ENCODE measurements at places on chromosomes 5 and 9. TPM values are rescaled to one million over a fixed set of nuclear protein-coding genes. Genes with fewer than 3 reads are reported as not detected.
A peak's percentile ranks its signal among the peaks of the same experiment; 100 is the strongest.

DNA sequence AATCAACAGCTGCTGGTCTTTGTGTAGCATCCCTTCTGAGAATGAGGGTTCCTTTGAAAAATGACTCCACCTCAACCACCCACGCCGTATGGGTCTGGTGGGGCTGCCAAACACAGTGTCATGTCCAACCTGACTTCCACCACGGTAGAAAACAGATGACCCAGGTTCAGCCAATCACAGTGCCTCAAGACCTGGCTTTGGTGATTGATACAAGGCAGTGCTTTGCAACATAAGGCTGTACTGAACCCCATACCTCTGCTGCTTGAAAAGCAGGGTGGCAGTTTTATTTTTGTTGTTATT lies 11.5 kb upstream of the TGFBR1 start:
- no peak overlapping the region for H3K4me3 ChIP-seq
- no peaks in the 10 kb centered on the region for H3K4me1 ChIP-seq
- no peaks in the 10 kb centered on the region for H3K36me3 ChIP-seq
- no peak overlapping the region for H3K27ac ChIP-seq
- no peak for DNase-seq

CDX1 gene
- not detected for total RNA-seq

DNA sequence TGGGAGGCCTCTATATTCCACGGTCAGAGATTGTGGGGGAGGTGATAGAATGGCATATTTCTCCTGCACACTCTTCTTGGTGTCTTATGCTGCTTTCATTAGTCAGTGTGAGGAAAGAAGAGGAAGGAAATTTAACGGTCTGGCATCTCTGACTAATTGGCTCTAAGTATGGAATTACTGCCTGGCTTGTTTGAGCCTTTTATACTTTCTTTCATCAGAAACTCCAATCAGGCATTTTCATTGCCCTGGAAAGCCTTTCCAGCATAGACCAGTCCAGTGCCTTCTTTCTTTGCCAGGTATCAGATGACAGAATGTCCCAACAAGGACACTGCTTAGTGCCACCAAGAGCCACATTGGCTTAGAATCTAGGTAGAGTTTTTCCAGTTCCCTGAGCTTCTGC lies 30.2 kb downstream of the CYSTM1 start:
- H3K4me1 ChIP-seq, result peaks cover 68% of the 10 kb centered on the region
- H3K36me3 ChIP-seq, result peaks cover 49% of the 10 kb centered on the region
- no peak for DNase-seq
- no peaks in the 10 kb centered on the region for H3K27me3 ChIP-seq
- H3K4me3 ChIP-seq, result no peak overlapping the region

DNA sequence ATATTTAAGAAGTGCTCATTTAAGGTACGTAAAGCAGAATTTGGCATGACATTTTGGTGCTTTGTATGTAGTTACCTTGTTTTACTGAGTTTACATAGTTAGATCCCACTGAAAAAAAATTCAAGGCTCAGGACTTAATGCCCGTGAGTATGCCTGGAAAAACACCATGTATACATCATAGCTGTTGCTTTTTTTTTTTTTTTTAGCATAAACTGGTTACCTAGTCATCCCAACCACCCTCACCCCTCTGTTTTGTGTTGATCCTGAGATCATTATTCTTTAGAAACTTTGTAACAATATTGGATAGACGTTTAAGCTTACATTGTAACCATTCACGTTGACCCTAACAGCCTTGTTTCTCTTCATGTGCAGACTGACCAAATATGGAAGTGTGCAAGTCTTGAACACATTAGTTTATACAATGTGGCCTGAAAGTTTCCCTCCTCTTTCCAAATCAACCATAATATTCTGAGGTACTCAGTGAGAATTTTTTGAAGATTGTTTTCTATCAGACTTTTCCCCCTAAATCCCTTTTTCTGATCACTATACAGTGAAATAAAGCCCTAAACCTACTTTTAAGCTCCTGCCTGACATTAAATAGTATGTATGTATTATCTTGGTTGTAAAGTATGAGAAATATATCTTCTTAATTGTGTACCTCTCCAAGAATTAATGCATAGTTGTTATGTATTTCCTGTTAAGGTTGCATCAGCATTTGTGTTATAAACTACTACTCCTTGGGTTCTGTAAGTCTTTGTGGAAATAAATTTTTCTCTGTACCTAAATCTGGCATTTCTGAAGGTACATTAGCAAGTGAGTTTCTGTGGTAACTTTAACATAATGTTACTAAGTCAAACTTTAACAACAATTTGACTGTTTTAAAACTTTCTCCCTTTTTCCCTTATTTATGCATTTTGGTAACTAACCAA lies 4.4 kb downstream of the RABGAP1 start:
- peaks cover 51% of the 10 kb centered on the region for H3K4me1 ChIP-seq
- H3K27me3 ChIP-seq, result no peaks in the 10 kb centered on the region
- no peak overlapping the region for H3K27ac ChIP-seq
- no peak for DNase-seq
- H3K36me3 ChIP-seq, result no peaks in the 10 kb centered on the region

DNA sequence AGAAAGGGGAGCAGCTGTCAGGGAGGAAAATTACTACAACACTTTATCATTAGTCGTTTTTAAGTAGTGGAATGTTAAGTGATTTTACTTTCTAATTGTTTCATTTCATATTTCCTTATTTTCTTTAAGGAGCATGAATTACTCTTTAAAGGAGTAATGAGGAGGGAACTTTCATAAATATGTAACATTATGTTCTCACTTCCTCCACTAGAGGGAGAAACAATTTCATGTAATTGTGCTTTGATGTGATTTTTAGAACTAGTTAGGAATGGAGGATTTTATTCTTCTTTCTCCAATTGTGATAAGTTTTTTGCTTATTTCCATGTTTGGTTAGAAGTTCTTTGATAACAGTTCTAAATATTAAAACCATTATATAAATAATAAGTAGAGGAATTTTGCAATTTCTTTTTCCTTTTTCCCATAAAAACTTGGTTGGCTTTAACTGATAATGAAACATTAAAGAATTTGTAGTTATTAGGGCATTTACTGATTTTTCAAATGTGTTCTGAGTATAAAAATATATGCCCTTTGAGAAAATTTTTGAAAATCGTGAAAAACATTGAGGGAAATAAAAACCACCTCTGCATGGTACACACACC lies 25.6 kb downstream of the CEP78 start:
- peaks cover 28% of the 10 kb centered on the region for H3K36me3 ChIP-seq
- DNase-seq, result no peak
- H3K27ac ChIP-seq, result no peak overlapping the region
- H3K4me3 ChIP-seq, result no peak overlapping the region
- no peaks in the 10 kb centered on the region for H3K4me1 ChIP-seq

OSTF1 gene
- not detected for total RNA-seq

GRCh38 chr5:151062405-151063141 lies 18.3 kb downstream of the TNIP1 start:
- H3K4me1 ChIP-seq, result peaks cover 49% of the 10 kb centered on the region
- no peaks in the 10 kb centered on the region for H3K27me3 ChIP-seq
- no peak overlapping the region for H3K4me3 ChIP-seq
- peaks cover 64% of the 10 kb centered on the region for H3K36me3 ChIP-seq
- no peak overlapping the region for H3K27ac ChIP-seq
- DNase-seq, result no peak

DNA sequence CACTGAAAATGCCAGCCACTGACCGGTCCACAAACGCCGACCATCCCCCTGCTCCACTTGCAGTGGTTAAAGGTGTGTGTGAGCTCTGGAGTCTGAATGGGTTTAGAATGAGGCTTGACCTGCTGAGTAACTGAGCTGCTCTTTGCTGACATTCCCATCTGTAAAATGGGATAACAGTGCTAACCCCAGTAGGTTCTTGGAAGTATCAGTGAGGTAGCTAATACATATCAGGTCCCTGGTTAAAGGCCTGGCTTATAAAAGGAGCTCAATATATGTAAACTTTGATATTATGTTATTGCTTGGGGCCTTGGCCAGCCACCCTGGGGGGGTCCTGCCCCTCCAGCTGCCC lies 31.1 kb upstream of the DAB2IP start:
- H3K4me1 ChIP-seq, result peaks cover 13% of the 10 kb centered on the region
- no peaks in the 10 kb centered on the region for H3K27me3 ChIP-seq
- no peaks in the 10 kb centered on the region for H3K36me3 ChIP-seq
- no peak for DNase-seq

- H3K36me3 ChIP-seq, result no peaks in the 10 kb centered on the region
- H3K27me3 ChIP-seq, result peaks cover 9% of the 10 kb centered on the region
- H3K4me1 ChIP-seq, result no peaks in the 10 kb centered on the region
- H3K27ac ChIP-seq, result no peak overlapping the region
- H3K4me3 ChIP-seq, result no peak overlapping the region
- DNase-seq, result peak; percentile 31
Observed at GRCh38 chr9:31519011-31519410, 865.4 kb upstream of the ACO1 start.

DMRT2 gene
- 2.3 TPM for total RNA-seq

DNA sequence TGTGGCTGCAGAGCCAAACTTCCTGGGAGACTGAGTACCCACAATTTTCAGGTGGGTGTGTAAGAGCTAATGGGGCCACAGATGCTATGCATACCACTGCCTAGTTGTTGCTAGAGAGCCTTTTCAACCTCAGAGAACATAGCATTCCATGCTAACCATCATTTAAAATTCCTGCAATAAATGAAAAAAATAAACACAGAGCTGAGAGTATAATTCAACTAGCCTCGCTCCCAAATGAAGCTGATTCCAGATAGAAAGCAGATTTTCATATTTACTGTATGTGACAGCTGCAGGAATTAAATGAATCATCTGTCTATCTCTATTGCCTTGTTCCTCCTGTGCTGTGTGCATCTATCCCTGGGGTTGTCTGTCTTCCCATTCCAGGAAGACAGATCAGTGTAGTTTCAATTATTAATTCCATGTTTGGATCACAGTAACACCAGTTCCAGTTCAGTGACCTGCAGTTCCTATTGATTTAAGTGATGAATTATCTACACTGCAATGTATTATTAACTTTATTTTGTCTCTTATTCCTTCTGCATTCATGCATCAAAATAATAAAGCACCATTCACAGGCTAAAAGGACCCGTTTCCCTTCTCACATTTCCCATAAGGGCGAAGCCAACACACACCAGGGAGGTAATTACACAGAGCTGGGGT lies 324.5 kb downstream of the SLIT3 start:
- H3K4me1 ChIP-seq, result no peaks in the 10 kb centered on the region
- no peaks in the 10 kb centered on the region for H3K27me3 ChIP-seq
- no peak overlapping the region for H3K4me3 ChIP-seq
- H3K36me3 ChIP-seq, result no peaks in the 10 kb centered on the region
- no peak for DNase-seq

TEX48 gene
- not detected for total RNA-seq

ACOT12 gene
- not detected for total RNA-seq

DNA sequence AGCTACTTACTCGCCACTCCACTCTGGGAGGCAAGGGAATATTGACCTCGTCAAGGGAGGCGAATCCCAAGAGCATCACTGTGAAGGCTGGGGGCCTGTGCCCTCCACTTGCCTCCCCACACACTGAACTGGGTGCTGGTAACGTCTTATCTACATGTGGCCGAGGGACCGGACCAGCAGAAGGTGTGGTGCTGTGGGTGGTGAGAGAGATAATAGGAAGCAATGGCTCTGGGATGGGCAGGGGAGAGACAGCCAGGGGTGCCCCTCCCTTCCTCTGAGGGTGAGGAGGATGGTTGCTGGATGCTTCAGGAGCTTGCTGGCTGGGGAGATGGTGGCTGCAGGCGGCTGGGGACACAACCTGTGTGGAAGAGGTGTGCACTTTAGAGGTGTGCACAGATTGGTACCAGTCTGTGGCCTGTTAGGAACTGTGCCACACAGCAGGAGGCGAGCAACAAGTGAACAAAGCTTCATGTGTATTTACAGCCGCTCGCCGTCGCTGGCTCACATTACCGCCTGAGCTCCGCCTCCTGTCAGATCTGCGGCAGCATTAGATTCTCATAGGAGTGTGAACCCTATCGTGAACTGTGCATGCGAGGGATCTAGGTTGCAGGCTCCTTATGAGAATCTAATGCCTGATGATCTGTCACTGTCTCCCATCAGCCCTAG lies 100.3 kb downstream of the ENTREP1 start:
- no peak for DNase-seq
- no peaks in the 10 kb centered on the region for H3K27me3 ChIP-seq
- H3K36me3 ChIP-seq, result peaks cover 3% of the 10 kb centered on the region
- H3K4me1 ChIP-seq, result no peaks in the 10 kb centered on the region
- H3K4me3 ChIP-seq, result no peak overlapping the region

GRCh38 chr5:59835800-59836199 lies 57.7 kb downstream of the PDE4D start:
- H3K4me3 ChIP-seq, result no peak overlapping the region
- no peaks in the 10 kb centered on the region for H3K27me3 ChIP-seq
- no peaks in the 10 kb centered on the region for H3K36me3 ChIP-seq

DNA sequence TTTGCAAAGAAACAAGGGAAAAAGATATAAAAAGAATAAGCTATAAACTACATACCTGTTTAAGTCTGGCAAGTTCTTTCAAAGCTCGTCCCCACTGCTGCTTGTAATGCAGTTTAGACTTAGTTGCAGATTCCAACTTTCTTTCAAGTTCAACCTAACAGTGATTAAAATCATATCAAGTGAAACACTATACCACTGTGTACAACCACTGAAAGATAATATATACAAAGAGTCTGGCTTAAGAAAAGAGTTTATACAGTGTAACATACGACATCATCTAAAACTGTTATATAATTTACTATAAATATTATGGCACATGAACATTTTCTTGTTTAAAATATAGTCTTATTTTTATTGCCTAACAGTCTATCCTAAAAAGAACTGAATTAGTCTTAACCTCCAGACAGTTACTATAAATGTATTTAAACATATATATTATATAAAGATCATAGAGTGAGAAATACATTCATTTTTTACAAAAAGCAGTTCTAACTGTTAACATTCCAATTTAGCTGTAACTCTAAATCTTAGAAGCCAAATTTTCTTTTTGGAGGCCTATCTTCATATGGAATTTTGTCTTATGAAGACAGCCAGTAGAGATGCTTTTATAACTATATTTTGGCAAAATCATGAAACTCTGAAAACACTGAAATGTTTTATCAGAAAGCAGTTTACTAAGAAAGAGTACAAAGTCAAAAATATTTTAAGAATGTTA lies 58.6 kb downstream of the CEP120 start:
- no peak for DNase-seq
- peaks cover 7% of the 10 kb centered on the region for H3K36me3 ChIP-seq
- peaks cover 33% of the 10 kb centered on the region for H3K4me1 ChIP-seq
- no peak overlapping the region for H3K27ac ChIP-seq
- no peak overlapping the region for H3K4me3 ChIP-seq

All from stomach (tissue), 19 donors.